ENCODE measurements at places on chromosomes 16 and 17. TPM values are rescaled to one million over a fixed set of nuclear protein-coding genes. Genes with fewer than 3 reads are reported as not detected.

GRCh38 chr17:61463316-61464129 is 11.3 kb downstream of the TBX4 start:
- no peak overlapping the region for H3K4me3 ChIP-seq
- H3K27me3 ChIP-seq: peaks cover 69% of the 10 kb centered on the region
- no peaks in the 10 kb centered on the region for H3K36me3 ChIP-seq
- H3K27ac ChIP-seq: no peak overlapping the region
- no peak for DNase-seq

The SBK1 gene
- total RNA-seq: 4.9 TPM

The CEMP1 gene
- total RNA-seq: 0.86 TPM

The SEPTIN1 gene
- 1.9 TPM for total RNA-seq
